ENCODE measurements at places on chromosomes 2 and 18. TPM values are rescaled to one million over a fixed set of nuclear protein-coding genes. Genes with fewer than 3 reads are reported as not detected.

DNA sequence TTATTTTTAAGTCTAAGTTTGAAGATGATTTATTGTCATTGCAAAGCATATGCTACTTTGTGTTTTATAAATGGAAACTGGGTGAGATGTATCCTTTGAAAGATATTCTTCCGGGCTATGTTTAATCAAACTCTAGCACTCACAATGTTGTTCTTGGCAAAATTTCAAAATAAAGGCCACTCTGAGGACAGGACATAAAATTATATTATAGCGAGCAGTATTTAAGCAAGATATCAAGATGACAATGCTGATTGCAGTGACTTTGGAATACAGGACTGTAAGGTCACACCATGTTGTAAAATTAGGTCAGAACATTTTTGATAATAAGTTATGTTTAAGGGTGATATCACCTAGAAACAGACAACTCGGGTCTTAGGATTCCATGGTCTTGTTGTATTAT lies 14.2 kb downstream of the RPRM start:
- no peak overlapping the region for H3K27ac ChIP-seq
- no peaks in the 10 kb centered on the region for H3K27me3 ChIP-seq
- no peak overlapping the region for H3K4me3 ChIP-seq
- H3K36me3 ChIP-seq = no peaks in the 10 kb centered on the region
- no peaks in the 10 kb centered on the region for H3K4me1 ChIP-seq

- H3K4me1 ChIP-seq = peaks cover 20% of the 10 kb centered on the region
- H3K27ac ChIP-seq = peak overlapping the region; percentile 54
- H3K36me3 ChIP-seq = no peaks in the 10 kb centered on the region
- H3K27me3 ChIP-seq = no peaks in the 10 kb centered on the region
- H3K4me3 ChIP-seq = peak overlapping the region; percentile 85
Measured at GRCh38 chr2:240565333-240566202, 2.7 kb upstream of the RNPEPL1 start.

DNA sequence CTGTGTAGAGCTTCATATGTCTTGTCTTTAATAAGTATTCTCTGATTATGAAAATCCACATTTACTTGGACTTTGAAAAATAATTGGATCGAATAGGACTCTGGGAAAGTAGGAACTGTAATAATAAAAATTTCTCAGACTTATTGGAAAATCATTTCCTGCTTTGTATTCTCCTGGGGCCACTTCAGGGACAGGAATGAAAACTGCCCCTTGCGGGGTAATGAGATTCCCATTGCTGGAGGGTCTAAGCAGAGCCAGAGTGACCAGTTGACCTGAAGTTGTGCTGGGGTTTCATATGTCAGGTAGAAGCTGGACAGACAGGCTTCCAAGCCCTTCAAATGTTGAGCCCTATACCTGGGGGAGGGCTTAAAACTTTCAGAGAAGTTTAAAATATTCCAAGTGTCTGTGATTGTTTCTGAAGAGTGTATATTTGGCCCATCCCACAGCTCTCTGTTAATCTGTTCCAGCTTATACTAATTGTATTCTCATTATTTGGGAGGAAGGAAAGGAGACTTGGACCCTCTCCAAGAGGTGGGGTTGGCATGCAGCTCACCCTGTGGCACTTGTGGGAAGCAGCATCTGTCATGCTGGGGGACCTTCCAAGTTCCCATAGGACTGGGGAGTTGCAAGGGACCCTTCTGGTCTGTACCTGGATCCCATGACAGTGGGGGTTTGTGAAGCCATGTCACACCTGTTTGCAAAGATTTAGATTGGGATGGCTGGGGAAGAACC lies 268.7 kb upstream of the ATP5MC3 start:
- no peaks in the 10 kb centered on the region for H3K4me1 ChIP-seq
- no peak overlapping the region for H3K4me3 ChIP-seq
- no peaks in the 10 kb centered on the region for H3K36me3 ChIP-seq
- no peak for DNase-seq
- H3K27me3 ChIP-seq = no peaks in the 10 kb centered on the region
- no peak overlapping the region for H3K27ac ChIP-seq

DNA sequence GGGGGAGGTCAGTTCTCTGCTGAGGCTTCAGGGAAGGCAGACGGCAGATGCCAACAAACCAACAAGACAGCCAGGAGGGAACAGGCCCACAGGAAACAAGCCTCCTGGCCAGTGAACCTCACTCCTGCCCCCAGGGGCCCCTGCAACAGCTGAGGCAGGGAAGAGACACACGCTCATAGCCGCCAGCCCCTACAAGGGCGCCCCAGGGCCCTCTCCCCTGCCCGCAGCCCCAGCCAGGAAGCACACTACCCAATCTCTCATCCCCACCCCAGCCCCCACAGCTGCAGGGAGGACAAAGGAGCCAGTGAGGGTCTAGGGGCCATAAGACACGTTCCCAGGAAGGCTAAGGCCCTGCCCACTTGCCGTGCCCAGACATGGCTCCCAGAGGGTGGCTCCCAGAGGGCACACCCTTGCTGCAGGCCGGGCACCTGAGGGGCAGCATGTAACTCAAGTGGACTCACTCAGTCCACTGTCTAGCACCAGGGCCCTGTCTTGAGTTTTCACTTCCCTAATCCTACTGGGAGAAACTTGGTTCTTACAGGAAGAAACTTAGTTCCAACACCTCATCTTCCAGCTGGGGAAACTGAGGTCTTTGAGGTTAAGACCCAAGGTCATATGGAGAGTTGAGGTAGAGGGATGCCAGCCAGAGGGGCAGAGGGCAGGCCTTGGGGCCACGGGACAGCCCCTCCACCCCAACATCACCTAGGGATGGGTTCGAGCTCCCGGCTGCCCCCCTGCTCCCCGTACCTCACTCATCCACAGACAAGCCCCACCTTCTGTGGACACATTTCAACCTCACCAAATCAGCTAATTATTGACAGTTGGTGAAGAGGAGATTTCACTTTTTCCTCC lies 37.3 kb downstream of the EMX1 start:
- no peak overlapping the region for H3K4me3 ChIP-seq
- no peaks in the 10 kb centered on the region for H3K4me1 ChIP-seq
- no peaks in the 10 kb centered on the region for H3K27me3 ChIP-seq
- no peak overlapping the region for H3K27ac ChIP-seq

DNA sequence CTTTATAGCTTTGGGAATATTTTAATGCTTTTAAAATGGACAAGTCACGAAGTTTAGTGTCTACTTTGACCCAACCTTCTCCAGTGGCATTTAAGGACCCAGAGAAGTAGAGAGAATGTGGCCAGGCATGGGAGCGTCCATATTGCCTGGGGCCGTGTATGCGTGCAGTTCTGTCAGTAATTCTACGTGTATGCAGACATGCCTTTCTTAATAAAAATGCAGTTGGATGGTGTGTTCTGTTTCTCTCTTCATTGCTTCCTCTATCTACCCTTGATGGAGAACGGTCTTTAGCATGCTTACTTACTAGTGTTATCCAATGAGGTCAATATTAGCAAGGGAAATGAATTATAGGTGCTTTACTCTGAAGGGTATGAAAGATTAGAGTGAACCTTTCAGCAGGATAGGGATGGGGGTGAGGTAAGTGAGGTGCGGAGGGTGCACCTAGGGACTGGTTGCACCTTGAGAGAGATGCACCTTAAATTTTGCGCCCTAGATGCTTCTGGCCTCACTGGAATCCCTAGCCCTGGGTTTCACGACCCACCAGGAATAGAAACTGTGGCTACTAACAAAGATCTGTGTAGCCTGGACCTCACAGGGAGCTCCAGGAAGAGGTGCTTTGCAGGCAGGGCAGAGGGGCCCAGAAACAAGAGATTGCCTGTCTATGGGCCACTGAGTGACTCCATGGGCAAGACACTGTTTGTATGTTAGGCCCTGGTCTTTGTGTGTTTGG lies 194.3 kb downstream of the MYCN start:
- no peak overlapping the region for H3K4me3 ChIP-seq
- no peaks in the 10 kb centered on the region for H3K36me3 ChIP-seq
- H3K27me3 ChIP-seq = no peaks in the 10 kb centered on the region
- no peak for DNase-seq
- no peaks in the 10 kb centered on the region for H3K4me1 ChIP-seq

- H3K27me3 ChIP-seq = no peaks in the 10 kb centered on the region
- no peak for DNase-seq
Measured at GRCh38 chr18:12409469-12409868, 1.7 kb downstream of the PRELID3A start.

DNA sequence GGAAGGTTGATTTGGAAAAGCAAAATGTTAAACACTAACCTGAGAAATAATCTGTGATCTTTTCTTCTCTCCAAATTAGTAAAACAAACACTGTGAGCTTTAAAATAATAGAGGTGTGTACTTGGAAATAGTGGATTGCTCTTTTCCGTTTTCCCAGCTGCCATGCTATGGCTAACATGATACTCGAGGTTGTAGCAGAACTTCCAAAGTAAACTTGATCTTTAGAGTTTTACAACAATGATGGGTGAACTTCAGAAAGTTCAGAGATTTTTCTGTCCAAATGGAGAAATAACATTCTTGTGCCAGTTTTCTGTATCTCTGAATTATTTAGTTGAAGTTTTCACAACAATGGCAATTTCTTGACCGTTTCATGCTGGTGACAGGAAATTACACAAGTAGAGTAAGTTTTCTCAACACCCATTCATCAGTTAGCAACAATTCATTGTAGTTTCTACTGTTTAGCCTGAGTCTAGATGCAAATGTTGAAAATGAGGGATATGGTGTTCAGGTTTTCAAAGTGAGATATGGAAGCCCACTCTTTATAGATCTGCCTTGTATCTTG lies 135.3 kb upstream of the CTAGE1 start:
- H3K27me3 ChIP-seq = no peaks in the 10 kb centered on the region
- no peaks in the 10 kb centered on the region for H3K36me3 ChIP-seq
- no peak overlapping the region for H3K4me3 ChIP-seq

RMDN2 gene
- total RNA-seq = 0.21 TPM

DNA sequence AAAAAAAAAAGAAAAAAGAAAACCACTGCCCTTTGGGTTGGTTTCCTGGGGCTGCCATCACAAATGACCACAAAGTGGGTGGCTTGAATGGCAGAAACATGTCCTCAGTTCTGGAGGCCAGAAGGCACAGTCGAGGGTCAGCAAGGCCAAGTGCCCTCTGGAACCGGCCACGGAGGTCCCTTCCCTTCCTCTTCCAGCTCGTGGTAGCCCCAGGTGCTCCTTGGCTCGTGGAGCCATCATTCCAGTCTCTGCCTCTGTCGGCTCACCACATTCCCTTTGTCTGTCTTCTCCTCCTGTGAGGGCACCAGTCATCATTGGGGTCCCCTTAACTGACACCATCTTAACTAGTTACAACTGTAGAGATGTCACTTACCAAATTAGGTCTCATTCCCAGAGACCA lies 8.5 kb upstream of the NFATC1 start:
- H3K4me3 ChIP-seq = no peak overlapping the region
- no peak for DNase-seq
- no peaks in the 10 kb centered on the region for H3K36me3 ChIP-seq
- H3K27ac ChIP-seq = no peak overlapping the region

DNA sequence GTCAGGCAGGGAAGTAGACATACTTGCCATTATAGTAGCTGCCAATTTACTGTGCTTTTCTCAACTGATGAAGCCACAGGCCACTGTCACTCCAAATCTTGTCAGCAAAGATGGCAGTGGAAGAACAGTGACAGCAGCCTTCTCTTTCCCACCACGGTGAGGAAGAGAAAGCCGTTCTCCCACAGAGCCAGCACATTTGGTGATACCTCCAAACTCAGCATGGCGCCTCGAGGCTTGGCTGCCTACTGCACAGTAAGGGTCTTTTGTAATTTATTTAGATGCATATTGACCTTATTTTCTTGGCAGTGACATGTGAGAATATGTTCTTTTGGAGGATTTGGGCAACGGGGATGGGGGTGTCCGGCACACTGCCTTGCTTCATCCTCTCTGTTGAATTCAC lies 117.2 kb upstream of the CDH20 start:
- peaks cover 6% of the 10 kb centered on the region for H3K4me1 ChIP-seq
- no peak overlapping the region for H3K27ac ChIP-seq
- no peaks in the 10 kb centered on the region for H3K36me3 ChIP-seq
- no peaks in the 10 kb centered on the region for H3K27me3 ChIP-seq
- DNase-seq = no peak

- no peaks in the 10 kb centered on the region for H3K36me3 ChIP-seq
- no peak overlapping the region for H3K27ac ChIP-seq
- H3K27me3 ChIP-seq = no peaks in the 10 kb centered on the region
- H3K4me3 ChIP-seq = no peak overlapping the region
Measured at GRCh38 chr2:216015722-216016464, 2.5 kb upstream of the MREG start.

GRCh38 chr2:120530781-120531180 lies 184.8 kb downstream of the INHBB start:
- no peaks in the 10 kb centered on the region for H3K4me1 ChIP-seq
- no peaks in the 10 kb centered on the region for H3K27me3 ChIP-seq
- H3K27ac ChIP-seq = no peak overlapping the region
- no peaks in the 10 kb centered on the region for H3K36me3 ChIP-seq
- no peak for DNase-seq
- H3K4me3 ChIP-seq = no peak overlapping the region

DNA sequence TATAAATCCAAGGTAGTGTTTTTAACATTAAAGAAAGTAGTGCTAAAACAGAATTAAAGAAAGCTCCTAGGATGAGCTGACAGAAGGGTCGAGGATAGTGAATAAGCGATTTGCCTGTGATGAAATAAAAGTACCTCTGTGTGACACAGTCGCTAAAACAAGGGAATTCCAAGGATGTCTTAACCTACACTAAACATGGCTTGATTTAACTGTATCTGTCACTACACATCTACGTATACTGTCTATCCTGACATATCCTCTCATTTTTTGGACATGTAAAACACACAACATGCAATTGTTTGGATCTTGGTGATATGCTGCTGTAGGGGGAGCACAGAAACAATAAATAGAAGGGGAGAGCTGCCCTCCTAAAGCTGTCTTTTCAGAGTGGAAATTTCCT lies 580.8 kb upstream of the SLC8A1 start:
- H3K27ac ChIP-seq = no peak overlapping the region
- H3K4me3 ChIP-seq = no peak overlapping the region
- no peaks in the 10 kb centered on the region for H3K36me3 ChIP-seq
- DNase-seq = no peak

DNA sequence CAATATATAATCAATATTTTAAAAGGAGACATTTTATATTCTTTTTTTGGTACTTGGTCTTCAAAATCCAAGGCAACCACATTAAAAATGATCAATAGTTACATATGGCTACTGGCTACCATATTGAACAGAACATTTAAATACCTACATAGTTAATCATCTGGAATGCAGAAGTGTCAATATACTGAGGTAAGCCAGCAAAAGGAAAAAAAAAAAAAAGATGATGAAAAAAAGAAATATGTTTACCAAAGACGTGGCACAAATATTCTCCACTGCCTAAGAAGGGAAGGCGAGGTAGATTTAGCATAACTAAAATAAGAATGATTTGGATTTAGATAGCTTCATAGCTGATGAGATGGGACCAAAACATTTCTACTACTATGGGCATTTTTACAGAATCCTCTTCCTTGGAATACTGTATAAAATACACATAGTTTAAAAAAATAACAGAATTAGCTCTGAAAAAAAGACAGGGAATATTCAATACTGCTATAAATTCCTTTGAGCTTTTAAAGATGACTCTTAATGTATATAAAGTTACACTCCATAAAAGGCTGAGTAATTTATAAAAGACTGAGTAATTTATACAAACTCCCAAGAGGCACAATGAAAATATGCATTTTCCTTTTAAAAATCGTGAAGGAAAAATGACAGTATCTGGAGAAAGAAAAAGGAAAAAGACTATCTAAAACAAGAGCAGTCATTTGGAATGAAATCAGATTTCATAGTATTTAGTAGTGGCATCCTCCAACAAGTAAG lies 63.5 kb downstream of the CDH2 start:
- DNase-seq = no peak
- peak overlapping the region; percentile 5 for H3K27ac ChIP-seq
- H3K36me3 ChIP-seq = no peaks in the 10 kb centered on the region
- peaks cover 21% of the 10 kb centered on the region for H3K4me1 ChIP-seq
- H3K27me3 ChIP-seq = no peaks in the 10 kb centered on the region

All from ascending aorta (tissue), 2 donors.